ENCODE measurements at places on chromosomes 5 and 9.

DNA sequence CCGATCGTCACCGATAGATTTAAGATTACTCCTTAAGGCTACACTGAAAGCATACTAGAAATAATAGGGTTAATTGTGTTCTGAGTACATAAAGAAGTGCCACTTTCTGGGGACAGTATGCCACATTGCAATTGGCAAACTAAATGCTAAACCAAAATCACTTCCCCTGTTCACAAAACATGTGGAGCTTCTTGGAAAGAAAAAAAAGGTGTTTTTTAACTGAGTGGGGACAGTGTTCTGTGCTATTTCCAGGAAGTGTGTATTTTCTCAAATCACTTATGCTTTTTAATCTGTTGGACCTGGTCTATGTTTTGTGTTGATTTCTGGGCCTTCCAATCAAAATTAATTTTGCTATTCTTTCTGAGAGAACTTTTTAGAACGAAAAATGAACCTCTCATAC is 149.3 kb upstream of the MPDZ start:
- DNase-seq: no peak

DNA sequence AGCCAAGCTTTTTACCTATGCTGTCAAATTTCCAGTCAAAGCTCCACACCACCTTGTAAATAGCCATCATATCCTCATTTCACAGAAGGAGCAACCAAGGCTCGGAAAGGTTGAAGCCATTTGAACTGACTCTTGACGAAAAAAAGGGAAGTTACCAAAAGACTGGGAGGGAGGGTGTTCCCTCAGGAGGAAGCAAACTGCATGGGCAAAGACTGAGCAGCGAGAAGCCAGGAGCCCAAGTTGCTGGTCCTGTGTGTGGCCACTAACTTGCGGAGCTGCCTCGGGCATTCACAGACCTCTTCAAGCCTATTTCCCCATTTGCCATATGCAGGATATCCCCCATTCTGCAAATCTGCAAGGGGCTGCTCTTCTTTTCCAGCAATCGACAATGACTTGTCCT is 37.4 kb downstream of the TTLL11 start:
- DNase-seq: no peak

- no peak for DNase-seq
These were observed 3.8 kb downstream of the YIPF5 start for GRCh38 chr5:144166696-144167095.

- no peak for DNase-seq
These were observed 112.3 kb upstream of the NR3C1 start for GRCh38 chr5:143515829-143516228.

GRCh38 chr9:133955821-133956411 is 36.2 kb downstream of the VAV2 start:
- DNase-seq: peak; percentile 75

GRCh38 chr5:177233206-177233605 is 70.3 kb downstream of the RAB24 start:
- DNase-seq: peak; percentile 34

DNA sequence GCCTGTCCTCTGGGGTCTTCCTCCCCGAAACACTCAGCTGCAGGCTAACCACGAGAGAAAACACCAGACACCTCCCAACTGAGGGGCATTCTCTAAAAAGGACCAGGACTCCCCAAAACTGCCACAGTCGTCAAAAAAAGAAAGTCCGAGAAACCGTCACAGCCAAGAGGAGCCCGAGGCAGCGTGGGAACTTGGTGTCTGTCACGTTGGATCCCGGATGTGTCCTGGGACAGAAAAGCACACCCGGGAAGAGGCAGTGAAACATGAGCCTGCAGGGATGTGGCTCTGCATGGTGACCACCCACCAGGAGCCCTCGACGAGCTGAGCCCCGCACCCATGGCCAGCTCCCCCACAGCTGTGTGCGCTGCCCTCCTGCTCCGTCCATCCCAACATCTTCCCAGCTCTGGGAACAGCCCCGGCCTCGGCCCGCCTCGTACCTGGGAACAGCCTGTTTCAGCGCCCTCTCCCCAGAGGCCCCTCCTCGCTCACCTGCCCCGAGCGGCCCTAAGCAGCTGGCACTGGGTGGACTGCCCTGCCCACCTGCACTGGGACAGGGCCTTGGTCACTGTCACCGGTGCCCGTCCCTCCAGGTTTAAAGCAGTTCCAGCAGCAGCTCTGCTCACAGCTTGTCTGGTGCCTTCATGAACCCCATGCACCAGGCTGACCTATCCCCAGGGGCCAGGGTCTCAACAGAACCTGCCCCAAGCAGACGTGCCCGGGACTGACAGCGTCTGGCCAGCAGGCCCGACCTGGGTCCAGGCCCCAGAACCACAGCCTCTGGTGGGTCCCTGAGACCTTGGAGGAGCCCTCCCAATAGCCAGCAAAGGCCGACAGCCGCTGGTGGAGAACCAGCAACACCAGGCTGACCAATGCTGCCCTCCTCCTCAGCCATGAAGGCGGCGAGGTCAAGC is 10.9 kb downstream of the SLC12A7 start:
- no peak for DNase-seq

DNA sequence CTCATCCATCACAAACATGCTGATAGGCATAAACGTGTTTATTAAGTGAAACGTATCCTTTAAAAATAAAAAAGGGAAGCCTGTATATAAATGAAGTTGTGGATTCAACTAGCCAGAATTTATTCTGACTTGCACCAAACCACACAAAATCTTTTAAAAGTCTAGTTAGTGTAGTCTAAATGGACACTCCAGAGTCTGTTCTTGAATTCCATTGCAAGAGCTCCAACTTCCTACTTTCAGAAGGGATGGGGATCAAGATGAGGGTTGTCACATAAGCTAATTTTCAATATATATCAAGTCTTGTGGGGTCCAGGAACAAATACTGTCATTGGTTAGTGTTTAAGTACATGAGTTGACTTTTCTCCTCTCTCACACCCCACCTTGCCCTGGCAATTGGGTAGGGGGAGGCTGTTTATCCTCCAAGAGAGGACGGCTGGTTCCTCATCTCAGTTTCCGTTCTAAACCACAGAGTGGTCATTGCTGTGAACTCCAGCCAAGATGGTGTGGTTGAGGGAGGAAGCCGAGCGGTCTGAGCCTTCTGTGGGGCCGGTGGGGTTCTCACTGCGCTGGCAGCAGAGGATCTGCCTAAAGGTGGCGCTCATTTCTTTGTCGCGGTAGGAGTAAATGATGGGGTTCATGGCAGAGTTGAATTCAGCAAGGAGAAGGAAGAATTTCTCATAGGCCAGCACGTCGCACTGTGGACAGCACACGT is 163.2 kb downstream of the LPAR1 start:
- no peak for DNase-seq

DNA sequence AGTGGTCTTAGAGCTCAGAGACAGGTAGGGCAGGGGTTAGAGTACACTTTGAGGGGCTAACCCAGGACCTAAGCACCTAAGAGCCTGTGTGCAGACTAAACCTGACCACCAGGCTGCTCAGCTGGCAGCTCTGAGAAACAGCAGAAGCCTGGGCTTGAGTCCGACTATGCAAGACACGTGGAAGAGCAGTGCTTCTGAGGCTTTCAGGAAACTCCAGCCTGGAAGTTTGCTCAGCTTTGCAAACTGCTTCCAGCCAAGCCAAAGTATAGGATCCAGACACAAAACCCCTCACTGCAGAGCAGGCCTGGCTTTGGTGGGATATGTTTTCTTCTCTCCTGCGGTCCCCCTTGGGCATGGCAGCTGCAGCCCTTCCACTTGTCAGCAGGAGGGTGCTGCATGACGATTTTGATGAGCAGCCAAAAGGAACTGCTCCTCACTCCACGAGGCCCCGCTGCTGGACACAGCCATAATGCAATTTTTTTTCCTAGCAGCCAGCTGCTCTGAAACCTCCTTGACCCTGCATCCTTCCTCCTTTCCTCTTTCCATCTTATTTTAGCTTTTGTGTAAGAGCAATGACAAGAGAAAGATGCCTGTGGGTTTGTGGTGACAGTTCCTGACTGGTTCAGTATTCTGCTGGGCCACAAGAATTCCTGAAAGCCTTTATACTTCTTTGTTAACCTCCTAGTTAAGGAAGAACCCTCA is 123.1 kb downstream of the LIFR start:
- DNase-seq: peak; percentile 60

GRCh38 chr5:64299805-64300204 is 134.2 kb downstream of the RNF180 start:
- DNase-seq: no peak

DNA sequence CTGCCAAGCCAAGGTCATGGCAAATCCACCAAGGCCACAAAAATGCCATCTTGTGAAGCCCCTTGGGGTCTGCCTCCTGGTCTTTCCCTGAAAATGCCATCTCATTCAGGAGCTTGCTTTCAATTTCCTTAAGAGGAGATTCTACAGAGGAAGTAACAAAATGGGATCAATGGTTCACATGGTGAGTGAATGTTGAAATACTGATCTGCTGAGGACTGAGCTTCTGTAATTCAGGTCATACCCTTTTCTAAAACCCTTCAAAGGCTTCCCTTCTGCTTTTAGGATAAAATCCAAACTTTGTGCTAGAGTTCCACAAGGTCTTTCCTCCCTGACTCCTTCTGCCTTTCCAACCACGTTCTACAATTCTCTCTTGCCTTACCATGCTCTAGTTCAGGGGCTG is 24.7 kb upstream of the NR3C1 start:
- no peak for DNase-seq

DNA sequence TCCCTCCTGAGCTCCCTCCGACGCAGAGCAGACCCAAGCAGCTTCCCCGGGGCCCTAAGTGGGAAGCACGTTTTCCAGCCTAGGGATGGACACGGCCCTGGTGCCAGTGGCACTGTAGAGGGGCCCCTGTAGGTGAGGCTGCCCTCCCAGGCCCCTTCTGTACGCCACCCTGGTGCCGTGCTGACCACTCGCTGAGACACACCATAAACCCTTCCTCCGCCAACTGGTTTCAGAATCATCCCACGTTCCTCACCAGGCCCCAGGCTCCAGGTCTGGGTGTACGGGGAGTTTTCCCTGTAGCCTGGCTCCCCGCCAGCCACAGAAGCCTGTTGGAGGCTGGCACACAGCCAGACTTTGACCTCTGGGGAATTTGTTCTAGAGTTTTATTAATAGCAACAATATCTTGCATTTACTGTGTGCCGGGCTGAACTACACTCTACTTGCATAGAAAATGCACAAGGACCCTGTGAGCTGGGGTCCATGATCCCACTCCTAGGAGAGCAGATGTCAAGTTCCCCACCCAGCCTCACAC is 18.2 kb upstream of the WDR38 start:
- peak; percentile 60 for DNase-seq

DNA sequence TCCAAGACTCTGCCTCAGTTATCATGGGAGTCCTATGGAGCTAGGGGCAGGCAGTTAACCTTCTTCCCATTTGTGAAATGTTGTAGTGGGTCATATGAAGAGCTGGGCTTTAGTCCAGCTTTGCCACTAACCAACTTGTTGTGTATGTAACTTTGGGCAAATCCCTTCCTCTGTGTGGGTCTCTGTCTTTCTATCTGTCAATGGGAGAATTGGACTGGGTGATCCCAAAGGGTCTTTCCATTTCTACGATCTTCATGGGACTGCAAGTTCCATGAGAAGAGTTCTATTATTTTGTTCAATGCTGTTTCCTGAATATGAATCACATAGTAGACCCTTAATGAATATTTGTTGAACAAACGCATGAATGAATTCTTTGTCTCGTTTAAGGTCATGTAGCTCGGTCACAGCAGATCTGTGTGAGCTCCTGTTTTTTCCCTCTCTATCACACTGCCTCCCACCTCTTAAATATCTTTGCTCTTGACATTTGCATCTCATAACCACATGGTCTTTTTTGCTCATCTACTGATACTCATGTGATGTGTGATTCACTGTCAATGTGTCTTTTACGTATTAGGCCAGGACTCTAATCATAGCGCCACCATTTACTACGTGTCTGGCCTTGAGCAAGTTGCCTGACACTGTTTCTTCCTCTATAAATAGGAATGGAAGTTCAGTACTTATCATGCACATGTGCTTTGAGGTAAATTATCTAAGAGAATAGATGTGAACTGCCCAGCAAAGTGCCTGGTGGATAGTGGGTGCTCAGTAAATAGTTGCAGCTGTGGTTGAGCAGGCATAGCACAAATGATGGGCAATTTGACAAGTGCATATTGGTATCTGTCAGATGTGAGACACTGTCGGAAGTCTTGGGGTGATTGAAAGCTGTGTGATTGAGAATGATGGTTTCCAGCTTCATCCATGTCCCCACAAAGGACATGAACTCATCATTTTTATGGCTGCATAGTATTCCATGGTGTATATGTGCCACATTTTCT is 37.4 kb downstream of the PTTG1 start:
- no peak for DNase-seq

- no peak for DNase-seq
These were observed 13.6 kb upstream of the LMNB1 start for GRCh38 chr5:126763371-126763770.

GRCh38 chr5:173712609-173713175 is 96.2 kb upstream of the BOD1 start:
- DNase-seq: no peak

DNA sequence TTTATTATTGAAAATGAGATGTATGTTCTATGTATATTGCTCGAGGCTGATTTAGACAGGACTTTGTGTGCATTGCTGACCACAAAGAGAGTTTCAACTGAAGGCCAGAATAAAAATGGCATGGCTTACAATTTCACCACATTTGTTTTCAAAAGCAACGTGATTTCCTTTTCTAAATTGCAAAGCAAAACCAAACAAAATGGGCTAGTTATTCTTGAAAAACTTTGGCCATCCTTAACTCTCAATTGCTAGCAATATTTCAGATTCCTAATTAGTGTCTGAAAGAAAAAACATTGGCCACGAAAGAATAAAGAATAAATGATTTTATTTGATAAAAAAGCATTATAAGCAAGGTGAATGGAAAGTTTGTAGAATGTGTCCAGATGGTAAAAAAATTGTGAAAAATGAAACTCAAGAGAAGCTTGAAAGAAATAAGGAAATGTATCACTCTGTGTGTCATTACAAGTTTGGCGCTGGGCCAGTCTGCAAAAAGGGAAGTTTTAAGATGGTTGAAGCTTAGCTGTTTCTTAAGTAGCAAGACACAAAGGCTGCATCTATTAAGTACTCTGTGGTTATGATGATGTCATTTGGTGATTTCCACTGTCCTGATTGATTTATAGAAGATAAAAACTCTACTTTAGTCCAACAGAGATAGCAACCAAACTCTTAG is 89.2 kb upstream of the PRLR start:
- no peak for DNase-seq

DNA sequence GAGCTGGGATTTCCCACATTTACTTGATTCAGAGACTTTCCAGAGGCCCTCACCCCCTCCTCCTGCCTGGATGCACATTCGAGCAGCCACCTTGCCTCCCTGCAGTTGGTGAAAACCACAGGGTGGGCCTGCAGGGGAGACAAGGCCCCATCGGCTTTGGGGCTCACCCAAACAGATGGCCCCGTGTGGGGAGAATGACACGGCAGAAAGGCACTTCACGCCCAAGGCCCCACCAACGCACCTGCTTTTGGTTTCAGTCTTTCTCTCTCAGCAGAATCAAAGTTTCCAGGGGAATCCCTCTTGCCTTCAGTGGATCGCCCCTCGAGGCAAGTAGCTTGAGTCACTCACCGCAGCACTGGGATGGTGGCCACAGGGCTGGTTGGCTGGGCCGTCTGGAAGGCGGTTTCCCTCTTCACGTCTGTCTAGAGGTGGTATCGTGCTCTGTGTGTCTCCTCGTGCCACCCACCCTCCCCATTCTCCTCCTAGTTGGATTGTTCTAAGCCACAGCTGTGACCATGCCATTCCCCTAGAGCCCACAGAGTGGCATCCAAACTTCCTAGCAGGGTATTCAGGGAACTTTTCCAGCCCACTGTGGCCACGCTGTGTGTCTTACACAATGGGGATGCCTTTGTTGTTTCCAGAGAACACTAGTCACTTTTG is 31.8 kb downstream of the SEC61B start:
- DNase-seq: no peak
